Stimulated activated CD4-positive, alpha-beta T cell treated with anti-CD3 and anti-CD28 coated beads, Interleukin-15, amount 100 ng/mL, for 1 hour (primary cell): ENCODE measurements at places on chromosomes 3 and 15.

- no peak for DNase-seq
Measured at GRCh38 chr3:159378396-159379194, 576.7 kb downstream of the MFSD1 start.

DNA sequence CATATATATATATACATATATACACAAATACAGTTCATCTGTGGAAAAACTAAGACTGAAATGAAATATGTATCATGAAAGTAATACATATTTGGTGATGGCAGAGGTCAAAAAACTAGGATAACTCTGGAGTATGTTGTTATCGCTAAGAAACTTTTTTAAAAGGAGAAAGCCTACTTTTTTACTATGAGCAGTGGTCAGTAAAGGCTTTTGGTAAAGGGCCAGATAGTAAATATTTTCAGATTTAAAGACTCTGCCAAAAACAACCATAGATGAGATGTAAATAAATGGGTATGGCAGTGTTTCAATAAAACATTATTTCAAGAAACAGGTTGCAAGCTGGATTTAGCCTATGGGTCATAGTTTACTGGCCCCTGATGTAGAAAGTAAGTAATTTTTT is 93.8 kb upstream of the TGFBR2 start:
- no peak for DNase-seq

GRCh38 chr15:63210151-63211091 is 21.0 kb downstream of the RAB8B start:
- no peak for DNase-seq

DNA sequence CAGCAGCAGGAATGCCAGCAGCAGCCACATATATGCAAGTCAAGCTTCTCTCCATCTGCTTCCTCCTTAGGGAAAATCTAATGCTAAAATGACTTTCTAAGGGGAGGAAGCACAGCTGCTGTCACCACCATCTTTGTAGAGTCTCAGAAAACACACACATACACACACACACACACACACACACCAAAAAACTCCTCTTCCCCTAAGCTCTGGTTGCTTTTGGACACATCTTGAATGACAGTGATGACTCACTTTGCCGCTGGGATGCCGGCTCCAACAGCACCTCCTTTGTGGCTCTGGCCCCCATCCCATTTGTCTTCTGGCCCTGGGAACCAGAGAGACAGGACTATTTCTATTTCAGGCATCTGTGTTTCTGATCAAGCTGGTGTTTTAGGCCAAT is 124.8 kb upstream of the GOLIM4 start:
- DNase-seq = no peak

GRCh38 chr15:40908095-40908494 is 13.8 kb downstream of the VPS18 start:
- no peak for DNase-seq

- no peak for DNase-seq
Measured at GRCh38 chr3:74273091-74273490, 341.4 kb downstream of the CNTN3 start.

- DNase-seq = no peak
Measured at GRCh38 chr3:174949523-174949922, 90.4 kb downstream of the NAALADL2 start.

DNA sequence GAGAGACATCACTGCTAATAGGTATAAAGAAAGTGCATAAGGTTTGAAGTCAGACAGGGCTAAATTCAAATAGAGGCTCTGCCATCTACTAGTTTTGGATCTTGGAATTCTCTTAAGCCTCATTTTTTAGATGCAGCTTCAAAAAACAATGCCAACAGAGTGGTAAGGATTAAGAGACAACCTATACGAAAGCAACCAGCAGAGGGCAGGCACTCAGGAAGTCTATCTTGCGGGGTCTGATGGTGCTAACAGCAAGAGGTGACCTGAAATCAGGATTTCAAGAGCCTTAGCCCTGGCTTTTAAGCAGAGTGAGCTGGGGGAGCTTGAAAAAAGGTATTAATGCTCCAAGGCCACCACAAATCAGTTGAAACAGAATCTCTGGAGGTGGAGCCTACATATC is 40.7 kb downstream of the LDHAL6B start:
- DNase-seq = no peak

DNA sequence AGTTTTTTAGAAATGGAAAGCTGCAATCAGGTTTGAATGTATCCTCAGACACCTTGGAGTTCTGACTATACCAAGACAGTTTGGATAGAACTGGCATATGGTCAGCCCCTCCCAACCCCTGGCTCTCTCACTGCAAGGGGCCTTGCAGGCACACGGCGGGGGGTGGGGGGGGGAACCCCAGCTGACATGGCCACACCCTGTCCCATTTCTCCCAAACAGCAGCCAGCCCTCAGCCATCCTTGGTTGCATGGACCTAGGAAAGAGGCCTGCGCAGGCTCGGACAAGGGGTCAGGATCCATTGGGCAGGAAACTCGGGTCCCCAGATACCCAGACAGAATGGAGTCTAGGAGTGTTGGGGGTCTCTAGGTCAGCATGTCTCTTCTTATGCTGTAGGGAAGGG is 14.5 kb downstream of the CAND2 start:
- DNase-seq = no peak

DNA sequence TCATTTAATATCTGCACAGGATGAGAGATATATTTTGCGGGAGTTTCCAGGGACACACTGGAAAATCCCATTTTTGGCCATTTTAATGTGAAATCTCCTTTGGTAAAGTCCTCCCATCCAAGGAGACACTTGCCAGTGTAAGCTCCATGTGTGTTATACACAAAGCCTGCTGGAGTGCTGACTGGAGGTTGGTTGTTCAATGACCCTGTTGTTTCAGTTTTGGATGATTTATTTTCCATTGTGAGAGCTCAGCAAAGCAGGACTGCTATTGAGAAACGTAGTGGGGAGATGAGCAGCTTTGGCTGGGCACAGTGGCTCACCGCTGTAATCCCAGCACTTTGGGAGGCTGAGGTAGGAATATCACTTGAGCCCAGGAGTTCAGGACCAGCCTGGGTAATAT is 127.7 kb downstream of the NUP210 start:
- no peak for DNase-seq

GRCh38 chr3:18236726-18237125 is 188.4 kb downstream of the SATB1 start:
- DNase-seq = no peak

GRCh38 chr15:98907927-98908471 is 99.6 kb downstream of the PGPEP1L start:
- no peak for DNase-seq

GRCh38 chr3:42139621-42140453 is 48.7 kb downstream of the TRAK1 start:
- DNase-seq = no peak

DNA sequence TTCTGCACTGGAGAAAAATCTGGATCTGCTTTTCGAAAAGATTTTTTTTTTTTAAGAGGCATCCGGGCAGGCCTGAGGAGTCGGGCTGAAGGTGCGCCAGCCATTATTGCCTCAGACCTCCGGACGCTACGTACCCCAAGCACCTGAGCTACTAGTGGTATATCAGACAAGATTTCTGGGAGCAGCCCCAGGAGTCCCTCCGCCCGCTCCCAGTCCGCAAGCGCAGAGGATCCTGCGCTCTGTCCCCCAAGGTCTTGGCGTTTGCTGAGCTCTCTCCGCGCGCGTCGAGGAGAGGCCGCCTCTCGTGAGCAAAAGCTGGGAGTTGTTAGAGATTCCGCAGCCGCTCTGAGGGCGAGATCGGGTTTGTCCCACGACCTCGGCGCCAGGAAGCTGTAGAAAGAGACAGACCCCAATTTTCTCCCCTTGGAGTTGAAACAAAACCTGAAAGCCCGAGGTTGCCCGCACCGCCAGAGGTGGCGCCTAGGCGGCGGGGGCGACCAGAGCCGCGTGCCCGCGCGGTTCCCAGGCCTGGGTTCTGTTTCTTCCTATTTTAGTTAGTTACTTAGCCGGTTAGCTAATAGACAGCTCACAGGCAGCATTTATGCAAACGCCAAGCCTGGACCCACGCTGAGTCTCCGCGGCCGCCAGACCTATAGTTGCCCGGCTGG is 72.5 kb upstream of the POLG start:
- no peak for DNase-seq

DNA sequence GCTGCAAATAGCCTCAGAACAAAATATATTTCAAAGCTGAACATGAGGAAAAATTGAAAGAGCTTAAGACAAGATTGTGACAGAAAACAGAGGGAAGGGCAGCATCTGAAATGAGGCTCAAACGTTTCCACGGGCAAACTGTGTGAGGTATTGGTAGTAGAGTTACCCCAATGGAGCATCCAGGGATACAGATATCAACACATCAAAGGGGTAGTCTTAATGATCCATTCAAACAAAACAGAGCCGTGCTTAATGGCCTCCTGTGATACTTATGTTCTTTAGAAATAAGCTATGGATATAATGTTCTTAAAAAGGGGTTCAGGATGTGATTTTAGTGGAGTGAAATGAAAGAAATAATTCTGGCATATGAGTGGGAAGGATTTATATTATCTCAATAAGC is 430.3 kb upstream of the PDZRN3 start:
- DNase-seq = no peak

DNA sequence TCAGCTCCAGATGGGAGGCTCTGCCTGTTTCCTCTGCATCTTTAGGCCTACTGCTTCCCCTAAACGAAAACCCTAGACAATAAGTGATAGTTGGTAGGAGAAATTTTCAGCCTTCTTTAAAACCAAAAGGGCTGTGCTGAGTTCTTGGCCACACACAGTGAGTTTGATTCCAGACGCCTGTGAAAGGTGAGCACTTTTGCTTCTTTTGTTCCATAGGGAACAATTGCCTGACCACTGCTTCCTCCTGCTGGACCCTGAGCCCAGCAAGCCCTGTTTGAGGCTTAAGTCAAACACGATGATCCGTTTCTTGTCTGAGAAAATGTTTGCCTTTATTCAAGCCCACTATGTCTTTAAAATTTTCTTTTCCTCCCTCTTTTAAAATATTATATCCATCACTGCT is 493.9 kb downstream of the ZIC1 start:
- DNase-seq = no peak

DNA sequence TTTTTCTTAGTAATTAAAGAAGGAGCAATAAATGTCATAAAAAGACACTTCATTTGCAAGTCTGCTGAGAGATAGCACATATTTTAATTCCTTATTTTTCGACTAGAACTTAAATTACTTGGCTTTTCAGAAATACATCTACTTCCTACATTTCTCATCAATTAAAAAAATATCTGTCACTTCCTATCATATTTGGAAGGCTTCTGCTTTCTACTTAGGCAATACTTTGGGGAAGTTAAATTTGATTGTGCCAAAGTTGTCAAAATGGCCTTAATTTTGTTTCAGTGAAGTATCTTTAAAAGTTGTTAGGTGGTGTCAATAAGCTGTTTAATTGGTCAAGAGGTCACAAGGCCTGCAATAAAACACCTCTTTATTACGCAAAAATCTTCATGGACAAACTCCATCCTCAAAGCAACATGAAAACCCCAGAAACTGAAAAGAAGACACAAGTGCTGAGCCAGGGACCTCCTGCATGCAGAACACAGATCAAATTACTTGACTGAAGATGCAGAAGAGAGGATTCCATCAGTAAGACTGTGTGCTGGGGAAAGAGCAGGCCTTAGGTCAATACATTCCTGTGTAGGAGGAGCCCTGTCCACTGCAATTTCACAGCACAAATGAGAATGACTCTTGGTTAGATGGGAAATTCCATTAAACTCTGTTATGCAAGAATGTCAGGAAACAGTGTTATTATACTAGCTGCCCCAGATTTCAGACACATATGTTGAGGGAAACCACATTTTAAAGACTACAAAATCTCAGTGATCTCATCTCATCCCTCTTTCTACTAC is 48.0 kb upstream of the FSTL1 start:
- no peak for DNase-seq

DNA sequence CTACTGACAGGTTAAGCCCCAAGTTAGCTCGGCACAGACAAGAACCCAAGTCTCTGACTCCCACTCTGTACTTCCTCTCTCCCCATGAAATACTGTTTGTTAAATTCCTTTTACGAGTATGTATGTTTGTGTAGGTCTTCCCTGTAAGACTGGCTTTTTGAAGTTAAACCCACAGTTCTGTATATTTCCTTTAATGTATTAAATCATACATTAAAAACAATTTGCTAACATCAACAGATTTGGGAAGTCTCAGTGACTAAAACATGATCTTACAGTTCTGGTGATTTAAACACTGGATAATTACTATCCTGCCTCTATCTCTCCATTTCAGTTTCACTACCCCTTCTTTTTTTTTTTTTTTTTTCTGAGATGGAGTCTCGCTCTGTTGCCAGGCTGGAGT is 4.4 kb downstream of the CMTM6 start:
- DNase-seq = no peak

DNA sequence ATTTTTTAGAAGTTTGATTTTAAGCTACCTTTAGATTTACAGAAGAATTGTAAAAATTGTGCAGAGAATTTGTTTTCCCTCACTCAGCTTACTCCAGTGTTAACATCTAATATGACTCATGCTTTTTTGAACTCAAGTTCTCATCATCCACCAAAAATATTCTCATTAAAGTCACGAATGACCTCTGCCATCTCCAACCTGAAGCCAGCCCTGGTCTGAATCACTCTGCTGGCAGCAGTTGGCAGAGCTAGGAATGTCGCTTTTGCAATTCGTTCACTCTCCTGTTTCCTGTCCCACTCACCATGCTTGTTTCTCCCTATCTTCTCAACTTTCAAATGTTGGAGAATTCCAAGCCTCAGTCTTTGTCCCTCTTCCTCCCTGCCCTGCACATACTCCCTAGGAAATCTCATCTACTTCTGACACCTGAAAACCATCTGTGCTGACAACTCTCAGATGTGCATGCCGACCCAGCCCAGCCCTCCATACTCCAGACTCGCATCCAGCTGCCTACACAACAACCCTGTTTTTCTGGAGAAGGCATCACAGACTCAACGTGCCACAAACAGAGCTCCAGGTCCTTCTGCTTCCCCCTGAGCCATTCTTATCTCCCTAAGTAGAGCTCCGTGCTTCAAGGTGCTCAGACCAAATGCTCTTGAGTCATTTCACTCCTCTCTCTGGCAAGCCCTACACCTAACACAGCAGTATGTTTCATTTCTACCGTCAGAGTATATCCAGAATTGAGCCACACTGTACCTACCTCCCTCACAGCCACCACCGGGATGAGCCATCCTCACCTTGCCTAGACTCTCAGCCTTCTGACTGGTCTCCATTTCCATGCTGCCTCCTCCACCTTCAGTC is 24.9 kb downstream of the PRR23E start:
- DNase-seq = no peak

DNA sequence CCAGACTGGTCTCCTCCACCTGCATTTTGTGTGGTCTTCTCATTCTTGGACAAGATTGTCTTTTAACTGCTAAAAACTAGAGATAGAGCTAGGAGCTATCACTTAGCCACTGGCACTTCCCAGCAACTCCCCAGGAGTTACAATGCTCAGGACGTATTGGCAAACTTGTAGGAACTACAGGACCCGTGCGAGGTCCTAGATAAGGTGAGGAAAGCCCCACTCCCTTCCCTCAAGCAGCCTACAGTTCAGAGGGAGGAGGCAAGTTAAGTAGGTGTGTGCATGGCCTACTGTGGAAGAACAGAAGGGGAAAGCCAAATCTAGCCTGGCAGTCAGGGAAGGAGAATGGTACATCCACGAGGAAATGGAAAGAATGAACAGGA is 504.7 kb upstream of the PROK2 start:
- no peak for DNase-seq
